Neuronal stem cell (in vitro differentiated cells): ENCODE measurements at places on chromosomes 3 and 15.

DNA sequence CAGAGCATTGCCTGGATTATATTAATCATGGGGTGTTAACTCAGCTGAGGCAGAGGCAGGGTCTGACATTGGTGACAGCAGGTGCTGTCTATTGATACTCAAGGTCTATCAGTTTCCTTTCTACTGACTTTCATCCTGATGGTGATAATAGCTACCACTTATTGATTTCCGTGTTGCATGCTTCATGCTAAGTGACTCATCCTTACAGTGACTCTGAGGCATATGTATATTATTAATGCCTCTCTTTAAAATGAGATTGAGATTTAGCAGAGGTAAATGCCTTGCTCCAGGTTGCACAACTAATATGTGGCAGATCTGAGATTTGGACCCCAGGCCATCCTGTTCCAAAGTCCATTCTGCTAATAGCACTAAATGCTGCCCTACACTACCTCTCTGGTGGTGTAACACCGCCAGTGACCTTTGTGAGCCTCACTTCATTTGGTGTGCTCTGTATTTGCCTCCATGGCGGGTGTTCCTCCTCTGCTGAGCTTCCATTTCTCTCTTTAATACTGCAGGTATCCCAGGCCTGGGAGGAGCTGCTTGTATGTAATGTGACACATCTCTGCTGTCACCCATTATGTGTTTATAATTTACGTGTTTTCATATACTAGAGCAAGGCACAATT lies 50.4 kb downstream of the GPR171 start:
- DNase-seq: no peak
- no peaks in the 10 kb centered on the region for H3K27me3 ChIP-seq
- no peaks in the 10 kb centered on the region for H3K36me3 ChIP-seq
- peaks cover 8% of the 10 kb centered on the region for H3K4me1 ChIP-seq
- no peak overlapping the region for H3K27ac ChIP-seq
- H3K4me3 ChIP-seq: no peak overlapping the region

DNA sequence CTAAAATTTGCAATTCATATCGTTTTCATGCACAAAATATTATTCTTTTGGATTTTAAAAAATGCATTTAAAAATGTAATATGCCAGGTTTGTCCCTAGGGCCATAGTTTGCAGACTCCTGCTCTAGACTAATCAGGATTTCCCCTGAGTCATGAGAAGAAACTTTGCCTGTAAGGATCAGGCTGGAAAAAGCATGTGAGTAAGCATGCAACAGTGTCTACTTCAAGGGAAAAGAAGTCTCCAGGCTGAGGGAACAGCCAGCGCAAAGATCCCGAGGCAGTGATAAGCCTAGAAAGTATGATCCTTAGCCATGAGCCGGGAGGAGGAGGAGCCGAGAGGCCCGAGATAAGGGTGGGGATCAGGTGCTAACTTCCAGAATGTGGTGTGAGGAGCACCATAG lies 382.8 kb upstream of the CFAP20DC start:
- H3K4me3 ChIP-seq: no peak overlapping the region
- no peaks in the 10 kb centered on the region for H3K4me1 ChIP-seq
- DNase-seq: no peak
- peaks cover 10% of the 10 kb centered on the region for H3K27me3 ChIP-seq
- H3K36me3 ChIP-seq: no peaks in the 10 kb centered on the region

- no peaks in the 10 kb centered on the region for H3K27me3 ChIP-seq
- no peaks in the 10 kb centered on the region for H3K4me1 ChIP-seq
- no peak overlapping the region for H3K27ac ChIP-seq
- DNase-seq: no peak
- no peaks in the 10 kb centered on the region for H3K36me3 ChIP-seq
- no peak overlapping the region for H3K4me3 ChIP-seq
Measured at GRCh38 chr3:123335007-123335670, 113.8 kb downstream of the ADCY5 start.

- no peak overlapping the region for H3K4me3 ChIP-seq
- H3K27me3 ChIP-seq: no peaks in the 10 kb centered on the region
- no peaks in the 10 kb centered on the region for H3K36me3 ChIP-seq
- no peak overlapping the region for H3K27ac ChIP-seq
- no peaks in the 10 kb centered on the region for H3K4me1 ChIP-seq
Measured at GRCh38 chr15:58361273-58361759, 70.5 kb upstream of the LIPC start.

GRCh38 chr3:18237251-18238005 lies 187.7 kb downstream of the SATB1 start:
- H3K4me3 ChIP-seq: no peak overlapping the region
- no peak for DNase-seq
- H3K36me3 ChIP-seq: no peaks in the 10 kb centered on the region
- peaks cover 18% of the 10 kb centered on the region for H3K4me1 ChIP-seq

DNA sequence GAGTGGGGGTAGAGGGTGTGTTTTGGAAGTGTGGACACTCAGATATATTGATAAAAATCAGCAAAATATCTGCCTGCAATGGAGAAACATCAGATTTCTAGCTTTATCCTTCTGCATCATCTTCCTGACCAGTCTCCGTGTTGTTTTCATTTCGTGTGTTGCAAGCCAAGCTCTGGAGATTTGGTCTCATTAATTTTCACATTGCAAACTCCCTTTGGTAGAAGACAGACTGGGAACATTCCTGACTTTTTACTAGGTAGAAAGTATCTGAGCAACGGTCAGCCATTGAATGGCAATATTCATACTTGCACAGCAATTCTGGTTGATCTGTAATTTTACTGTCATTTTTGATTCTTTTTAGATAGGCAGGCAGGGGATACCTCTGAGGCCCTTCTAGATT lies 30.4 kb downstream of the FSTL1 start:
- no peak overlapping the region for H3K27ac ChIP-seq
- no peaks in the 10 kb centered on the region for H3K27me3 ChIP-seq
- no peak for DNase-seq
- peaks cover 24% of the 10 kb centered on the region for H3K4me1 ChIP-seq
- H3K4me3 ChIP-seq: no peak overlapping the region

DNA sequence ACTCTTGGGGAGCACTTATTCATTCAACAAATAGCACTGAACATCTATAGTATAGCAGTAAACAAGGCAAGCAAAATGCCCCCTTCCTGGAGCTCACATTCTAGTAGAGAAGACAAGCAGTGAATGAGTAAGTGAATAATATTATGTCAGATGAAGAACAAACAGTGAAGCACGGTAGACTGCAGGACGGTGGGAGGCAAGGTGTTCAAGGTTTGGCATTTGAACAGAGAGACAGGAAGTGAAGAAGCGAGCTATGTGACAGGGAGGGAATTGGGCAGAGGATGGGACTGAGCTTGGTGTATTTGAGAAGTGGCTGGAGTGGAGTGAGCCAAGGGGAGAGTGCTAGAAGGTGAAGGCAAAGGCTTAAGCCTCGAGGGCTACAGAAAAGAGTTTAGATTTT lies 1.4 kb downstream of the CRELD1 start:
- no peaks in the 10 kb centered on the region for H3K27me3 ChIP-seq
- H3K27ac ChIP-seq: no peak overlapping the region
- H3K4me1 ChIP-seq: peaks cover 10% of the 10 kb centered on the region
- peak overlapping the region; percentile 74 for H3K4me3 ChIP-seq
- H3K36me3 ChIP-seq: peaks cover 3% of the 10 kb centered on the region
- no peak for DNase-seq

GRCh38 chr3:45546716-45547701 lies 47.5 kb upstream of the LIMD1 start:
- no peak overlapping the region for H3K4me3 ChIP-seq
- H3K36me3 ChIP-seq: peaks cover 3% of the 10 kb centered on the region
- peaks cover 6% of the 10 kb centered on the region for H3K4me1 ChIP-seq
- peak; percentile 45 for DNase-seq
- no peak overlapping the region for H3K27ac ChIP-seq
- H3K27me3 ChIP-seq: no peaks in the 10 kb centered on the region

DNA sequence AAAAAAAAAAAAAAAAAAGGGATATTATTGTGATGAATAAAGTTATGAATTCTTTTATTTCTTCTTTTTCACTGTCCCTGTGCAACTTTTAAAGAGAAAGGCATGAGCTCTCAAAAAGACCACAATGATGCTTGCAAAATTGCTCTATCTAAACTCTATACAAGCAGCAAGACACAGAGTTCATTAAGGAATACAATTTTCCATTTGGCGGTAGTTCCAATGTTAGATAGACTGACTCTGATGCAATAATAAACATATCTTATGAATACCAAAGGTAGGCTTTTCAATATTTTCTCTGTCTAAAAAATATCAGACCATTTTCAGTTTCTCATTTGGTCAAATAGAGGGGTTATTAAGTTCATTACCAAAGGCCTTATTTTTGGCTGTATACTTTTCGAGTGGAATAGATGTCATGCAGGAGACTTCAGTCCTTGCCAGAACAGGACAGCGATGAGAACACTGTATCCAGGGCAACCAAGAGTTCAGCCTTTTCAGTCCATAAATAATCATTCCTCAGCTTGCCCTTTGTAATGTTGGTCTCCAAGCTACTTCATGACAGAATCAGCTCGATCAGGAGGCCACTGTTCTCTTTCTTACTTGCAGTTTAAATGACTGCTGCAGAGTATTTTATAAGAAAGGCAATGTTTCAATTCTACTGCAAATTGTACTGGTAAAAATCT lies 162.9 kb upstream of the FAM3D start:
- H3K4me3 ChIP-seq: no peak overlapping the region
- H3K27me3 ChIP-seq: no peaks in the 10 kb centered on the region
- H3K36me3 ChIP-seq: no peaks in the 10 kb centered on the region
- H3K4me1 ChIP-seq: peaks cover 8% of the 10 kb centered on the region

GRCh38 chr3:79516795-79517194 lies 251.0 kb downstream of the ROBO1 start:
- no peaks in the 10 kb centered on the region for H3K27me3 ChIP-seq
- H3K4me3 ChIP-seq: no peak overlapping the region
- H3K4me1 ChIP-seq: peaks cover 4% of the 10 kb centered on the region
- H3K36me3 ChIP-seq: no peaks in the 10 kb centered on the region
- no peak overlapping the region for H3K27ac ChIP-seq

GRCh38 chr3:452221-452620 lies 255.7 kb downstream of the CHL1 start:
- H3K4me1 ChIP-seq: no peaks in the 10 kb centered on the region
- DNase-seq: no peak
- no peaks in the 10 kb centered on the region for H3K36me3 ChIP-seq
- no peak overlapping the region for H3K4me3 ChIP-seq

DNA sequence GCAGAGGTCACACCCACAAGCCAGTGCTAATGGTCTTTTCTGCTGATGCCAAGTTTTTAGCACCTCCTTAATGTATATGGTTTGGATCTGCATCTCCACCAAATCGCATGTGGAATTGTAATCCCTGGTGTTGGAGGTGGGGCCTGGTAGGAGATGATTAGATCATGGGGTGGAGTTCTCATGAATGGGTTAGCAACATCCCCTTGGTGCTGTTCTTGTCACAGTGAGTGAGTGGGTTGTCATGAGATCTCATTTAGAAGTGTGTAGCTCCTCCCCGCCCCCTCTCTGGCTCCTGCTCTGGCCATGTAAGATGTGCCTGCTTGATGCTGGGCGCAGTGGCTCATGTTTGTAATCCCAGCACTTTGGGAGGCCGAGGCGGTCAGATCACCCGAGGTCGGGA lies 37.3 kb upstream of the KLHL6 start:
- H3K4me3 ChIP-seq: no peak overlapping the region
- H3K36me3 ChIP-seq: no peaks in the 10 kb centered on the region
- H3K27ac ChIP-seq: no peak overlapping the region
- peaks cover 4% of the 10 kb centered on the region for H3K4me1 ChIP-seq
- DNase-seq: no peak

GRCh38 chr3:126962756-126963155 lies 20.2 kb upstream of the PLXNA1 start:
- no peak for DNase-seq
- H3K27me3 ChIP-seq: no peaks in the 10 kb centered on the region
- H3K27ac ChIP-seq: no peak overlapping the region
- H3K36me3 ChIP-seq: no peaks in the 10 kb centered on the region

GRCh38 chr3:50490424-50490823 lies 13.0 kb downstream of the CACNA2D2 start:
- no peak for DNase-seq
- H3K4me1 ChIP-seq: no peaks in the 10 kb centered on the region
- no peaks in the 10 kb centered on the region for H3K27me3 ChIP-seq
- H3K27ac ChIP-seq: no peak overlapping the region
- H3K4me3 ChIP-seq: no peak overlapping the region

DNA sequence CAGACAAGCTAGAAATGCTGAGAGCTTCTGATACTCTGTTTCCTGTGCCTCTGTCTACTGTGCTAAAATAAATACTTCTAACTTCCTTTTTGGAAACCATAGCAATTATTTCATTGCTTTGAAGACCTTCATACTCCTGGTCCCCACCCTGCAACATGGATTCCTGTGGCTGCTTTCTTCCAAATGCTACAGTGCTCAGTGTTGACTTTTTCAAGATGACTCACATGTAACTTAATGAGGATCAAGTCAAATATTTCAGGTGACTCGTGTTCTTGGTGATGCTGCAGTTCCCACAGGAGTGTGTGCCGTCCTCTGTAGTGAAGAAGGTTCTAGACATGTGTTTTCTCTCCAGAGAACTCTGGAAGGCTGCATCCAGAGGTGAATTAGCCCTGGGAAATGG lies 288.6 kb downstream of the CLSTN2 start:
- H3K36me3 ChIP-seq: no peaks in the 10 kb centered on the region
- no peak for DNase-seq
- H3K4me1 ChIP-seq: peaks cover 7% of the 10 kb centered on the region
- no peaks in the 10 kb centered on the region for H3K27me3 ChIP-seq
- H3K27ac ChIP-seq: no peak overlapping the region
- no peak overlapping the region for H3K4me3 ChIP-seq

GRCh38 chr15:57286446-57287122 lies 89.7 kb upstream of the CGNL1 start:
- no peak overlapping the region for H3K27ac ChIP-seq
- H3K4me3 ChIP-seq: no peak overlapping the region
- H3K4me1 ChIP-seq: peaks cover 7% of the 10 kb centered on the region
- H3K27me3 ChIP-seq: no peaks in the 10 kb centered on the region
- DNase-seq: no peak
- H3K36me3 ChIP-seq: peaks cover 100% of the 10 kb centered on the region

DNA sequence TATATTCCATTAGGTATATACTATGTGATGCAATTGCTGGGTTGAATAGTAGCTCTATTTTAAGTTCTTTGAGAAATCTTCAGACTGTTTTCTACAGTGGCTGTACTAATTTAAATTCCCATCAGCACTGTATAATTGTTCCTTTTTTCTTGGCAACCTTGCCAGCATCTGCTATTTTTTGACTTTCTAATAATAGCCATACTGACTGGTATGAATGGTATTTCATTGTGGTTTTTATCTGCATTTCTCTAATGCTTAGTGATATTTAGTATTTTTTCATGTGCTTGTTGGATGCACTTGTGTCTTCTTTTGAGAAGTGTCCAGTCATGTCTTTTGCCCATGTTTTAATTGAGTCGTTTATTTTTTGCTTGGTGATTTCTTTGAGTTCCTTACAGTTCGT lies 145.1 kb upstream of the PLSCR5 start:
- H3K4me3 ChIP-seq: no peak overlapping the region
- H3K27ac ChIP-seq: no peak overlapping the region
